ENCODE measurements at places on chromosomes 3 and 15.

- DNase-seq, result no peak
Observed at GRCh38 chr15:97933589-97933988, 26.9 kb upstream of the ARRDC4 start.

DNA sequence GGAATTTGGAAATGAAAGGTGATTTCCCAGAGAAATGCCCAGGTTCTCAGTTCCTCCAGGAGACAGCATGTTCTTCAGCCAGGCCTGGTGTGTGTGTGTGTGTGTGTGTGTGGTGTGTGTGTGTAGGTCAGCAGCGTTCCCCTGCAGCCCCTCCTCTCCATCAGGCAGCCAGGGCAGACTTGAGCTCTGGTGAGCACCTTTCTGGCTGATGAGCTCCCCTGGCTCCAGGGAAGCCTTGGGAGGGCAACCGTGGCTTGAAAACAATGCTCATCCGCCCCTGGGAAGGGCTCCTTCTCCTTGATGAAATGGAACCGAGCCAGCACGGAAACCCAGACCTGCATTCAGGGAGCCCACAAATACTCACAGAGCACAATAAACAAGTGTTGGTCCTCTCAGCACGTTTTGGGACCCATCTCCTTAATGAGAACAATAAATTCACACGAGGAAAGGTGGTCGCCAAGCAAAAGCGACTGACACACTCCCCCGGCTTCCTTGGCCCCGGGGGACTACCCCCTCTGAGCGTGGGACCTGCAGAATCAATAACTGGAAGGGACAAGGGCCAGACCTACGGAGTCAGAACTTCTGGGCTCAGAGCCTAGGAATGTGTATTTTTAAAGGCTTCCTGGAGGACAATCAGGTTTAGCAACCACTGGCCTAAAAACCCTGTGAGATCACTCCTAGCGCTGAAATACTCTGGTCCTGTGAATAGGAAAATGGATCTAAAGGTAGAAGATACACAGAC is 38.6 kb upstream of the HES1 start:
- DNase-seq, result no peak

DNA sequence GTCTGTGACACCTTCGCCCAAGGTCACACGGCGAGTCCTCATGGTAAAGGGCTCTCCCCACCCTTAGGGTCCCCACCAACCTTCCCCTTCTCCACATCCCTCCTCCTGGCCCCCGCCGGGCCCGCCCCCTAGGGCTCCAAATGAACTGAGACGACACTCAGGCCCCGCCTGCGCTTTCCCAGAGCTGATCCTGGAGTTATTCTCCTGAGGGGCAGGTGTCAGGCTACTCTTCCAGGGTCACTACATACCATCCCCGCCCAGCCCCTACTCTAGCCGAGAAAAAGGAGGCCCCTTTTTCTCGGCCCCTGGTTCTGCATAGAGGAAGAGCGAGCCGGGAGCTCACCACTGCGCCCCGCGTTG is 292 bp downstream of the USP4 start:
- DNase-seq, result no peak

- no peak for DNase-seq
Observed at GRCh38 chr3:98966862-98967546, 65.5 kb upstream of the DCBLD2 start.

GRCh38 chr15:52095597-52096262 is 16.8 kb downstream of the BCL2L10 start:
- no peak for DNase-seq

DNA sequence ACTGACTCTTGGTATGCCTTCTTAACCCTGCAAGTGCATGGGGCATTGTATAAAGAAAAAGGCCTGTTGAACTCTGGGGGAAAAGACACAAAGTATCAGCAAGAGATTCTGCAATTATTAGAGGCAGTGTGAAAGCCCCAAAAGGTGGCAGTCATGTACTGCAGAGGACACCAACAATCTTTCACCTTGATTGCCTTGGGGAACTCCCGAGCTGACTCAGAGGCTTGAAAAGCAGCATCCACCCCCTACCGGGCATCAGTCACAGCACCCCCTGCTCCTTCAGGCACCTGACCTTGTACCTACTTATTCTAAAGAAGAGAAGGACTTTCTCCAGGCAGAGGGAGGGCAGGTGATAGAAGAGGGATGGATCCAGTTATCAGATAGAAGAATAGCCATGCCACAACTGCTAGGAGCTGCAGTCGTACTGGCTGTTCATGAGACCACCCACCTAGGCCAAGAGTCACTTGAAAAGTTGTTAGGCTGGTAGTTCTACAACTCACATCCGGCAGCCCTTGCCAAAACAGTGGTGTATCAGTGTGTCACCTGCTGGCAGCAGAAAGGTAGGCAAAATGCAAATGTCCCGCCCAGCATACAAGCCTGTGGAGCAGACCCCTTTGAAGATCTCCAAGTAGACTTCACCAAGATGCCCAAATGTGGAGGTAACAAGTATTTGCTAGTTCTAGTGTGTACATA is 241.6 kb upstream of the CNTN6 start:
- DNase-seq, result no peak

DNA sequence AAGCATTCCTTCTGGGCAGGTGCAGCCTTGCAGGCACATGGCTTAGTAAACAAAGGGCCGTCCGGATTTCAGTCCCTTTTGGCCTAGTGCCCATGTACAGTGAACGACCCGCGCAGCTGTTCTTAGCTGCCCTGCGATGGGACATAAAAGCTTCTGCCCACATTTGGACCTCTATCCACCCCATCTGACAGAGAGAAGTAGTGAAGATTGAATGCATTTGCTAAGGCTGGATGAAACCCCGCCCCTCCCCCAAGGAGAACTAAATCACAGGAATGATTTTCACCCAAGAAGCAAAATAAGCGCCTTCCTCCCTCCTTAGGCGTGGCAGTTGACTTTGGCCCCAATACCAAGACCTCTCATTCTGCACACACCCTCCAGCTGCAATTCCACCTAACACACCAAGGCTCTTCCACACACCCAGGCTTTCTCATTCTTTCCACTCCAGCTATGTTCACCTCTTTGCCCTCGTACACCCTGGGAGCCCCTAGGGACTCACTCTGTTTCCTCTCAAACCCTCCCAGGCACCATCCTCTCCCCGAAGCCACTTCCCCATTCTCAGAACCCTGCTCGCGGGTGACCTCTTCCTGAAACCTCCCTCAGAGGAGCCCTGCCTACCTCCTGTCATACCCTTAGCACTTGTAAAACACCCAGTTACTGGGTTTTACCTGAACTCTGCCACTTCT is 14.1 kb upstream of the HRH1 start:
- no peak for DNase-seq

DNA sequence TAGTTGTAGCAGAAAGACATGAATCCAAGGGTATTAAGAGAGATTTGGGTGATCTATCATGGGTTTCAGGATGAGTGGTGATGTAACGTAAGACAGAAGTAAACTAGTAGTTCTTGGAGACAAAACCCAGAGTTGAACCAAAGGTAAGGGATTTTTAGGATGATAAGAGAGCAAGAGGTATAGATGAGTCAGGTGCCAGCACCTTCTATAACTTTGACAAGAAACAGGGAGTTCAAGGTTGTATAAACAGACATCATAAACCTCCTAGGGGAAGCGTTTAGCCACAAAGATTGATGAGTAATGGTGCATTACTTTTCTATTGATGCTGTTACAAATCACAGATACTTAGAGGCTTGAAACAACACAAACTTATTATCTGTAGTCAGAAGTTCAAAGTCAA is 447.3 kb upstream of the ARHGEF26 start:
- DNase-seq, result no peak

GRCh38 chr15:92393071-92393979 is at the start of gene ST8SIA2:
Gene ST8SIA2, plus strand, starts transcription at chr15:92393881. Its CDS starts 184 bp downstream, at chr15:92394065.
- no peak for DNase-seq

- peak; percentile 58 for DNase-seq
Observed at GRCh38 chr3:194046995-194047645, 88.8 kb upstream of the HES1 start.

GRCh38 chr3:89059211-89059925 is 48.1 kb upstream of the EPHA3 start:
- no peak for DNase-seq

DNA sequence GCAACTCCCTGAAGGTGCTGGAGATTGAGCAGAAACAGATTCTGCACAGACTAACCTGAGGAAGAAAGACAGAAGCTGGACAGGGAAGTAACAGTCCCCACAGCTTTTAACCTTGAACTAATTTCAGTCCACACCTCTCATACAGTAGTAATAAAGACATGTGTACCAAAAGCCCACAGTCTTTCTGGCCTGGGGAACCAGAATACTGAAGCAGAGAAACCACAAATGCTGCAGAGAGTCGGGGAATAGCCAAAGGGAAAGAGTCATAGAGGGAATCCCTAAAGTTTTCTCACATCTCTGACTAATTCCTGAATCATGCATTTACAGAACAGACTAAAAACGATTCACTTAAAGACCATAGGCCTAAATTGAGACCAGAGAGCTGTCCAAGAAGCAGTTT is 503.4 kb upstream of the NECTIN3 start:
- no peak for DNase-seq

DNA sequence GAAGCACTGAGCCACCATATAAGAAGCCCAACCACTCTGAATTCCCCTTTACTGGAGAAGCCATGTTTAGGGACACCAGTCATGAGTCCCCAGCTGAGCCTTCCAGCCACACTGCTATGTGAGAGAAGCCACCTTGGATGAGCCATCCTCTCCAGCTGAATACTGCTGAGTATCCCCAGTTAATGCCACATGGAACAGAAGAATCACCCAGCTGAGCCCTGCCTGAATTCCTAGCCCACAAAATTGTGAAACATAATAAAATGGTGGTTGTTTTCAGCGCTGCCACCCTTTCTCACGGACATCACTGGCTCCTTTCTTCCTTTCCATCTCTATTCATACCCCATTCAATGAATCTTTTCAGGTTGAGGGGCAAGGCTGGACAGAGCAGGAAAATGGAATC is 22.1 kb upstream of the LYZL4 start:
- no peak for DNase-seq

DNA sequence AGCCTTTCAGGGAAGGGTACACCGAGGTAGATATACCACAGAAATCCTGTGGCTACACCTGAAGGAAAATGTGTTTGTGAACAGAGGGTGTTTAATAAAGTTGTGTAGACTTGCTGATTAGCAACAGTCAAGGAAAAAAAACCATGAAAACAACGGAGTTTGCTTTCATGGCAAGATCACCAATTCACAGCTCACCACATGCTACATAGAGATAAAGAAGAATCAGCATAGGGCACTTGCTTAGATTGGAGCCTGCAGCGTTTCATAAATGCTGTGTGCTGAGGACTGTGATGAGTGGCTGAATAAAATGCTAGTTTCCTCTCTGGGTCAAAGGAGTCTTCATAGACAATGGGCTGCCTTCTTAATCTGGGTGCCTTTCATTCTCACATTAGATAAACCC is 257.6 kb downstream of the SLC9A9 start:
- DNase-seq, result no peak

GRCh38 chr3:65928110-65928509 is 110.6 kb downstream of the MAGI1 start:
- no peak for DNase-seq

DNA sequence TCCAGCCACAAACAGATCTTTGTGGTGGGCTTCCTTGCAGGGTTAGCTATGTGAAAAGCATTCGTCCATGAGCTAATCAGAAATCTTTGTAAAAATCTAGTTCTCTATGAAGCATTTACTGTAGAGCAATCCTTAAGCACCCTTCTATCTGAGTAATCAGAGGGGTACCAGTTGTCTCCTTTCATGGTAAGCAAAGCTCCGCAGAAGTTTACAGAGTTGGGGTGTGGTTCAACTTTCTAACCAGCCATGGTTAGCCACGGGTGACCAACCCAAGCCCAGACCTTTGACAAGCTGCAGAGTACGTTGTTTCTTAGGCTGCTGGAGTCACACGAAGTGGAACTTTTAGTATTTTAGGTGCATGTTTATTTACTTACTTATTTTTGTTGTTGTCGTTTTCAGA is 77.4 kb downstream of the FLNB start:
- DNase-seq, result no peak

DNA sequence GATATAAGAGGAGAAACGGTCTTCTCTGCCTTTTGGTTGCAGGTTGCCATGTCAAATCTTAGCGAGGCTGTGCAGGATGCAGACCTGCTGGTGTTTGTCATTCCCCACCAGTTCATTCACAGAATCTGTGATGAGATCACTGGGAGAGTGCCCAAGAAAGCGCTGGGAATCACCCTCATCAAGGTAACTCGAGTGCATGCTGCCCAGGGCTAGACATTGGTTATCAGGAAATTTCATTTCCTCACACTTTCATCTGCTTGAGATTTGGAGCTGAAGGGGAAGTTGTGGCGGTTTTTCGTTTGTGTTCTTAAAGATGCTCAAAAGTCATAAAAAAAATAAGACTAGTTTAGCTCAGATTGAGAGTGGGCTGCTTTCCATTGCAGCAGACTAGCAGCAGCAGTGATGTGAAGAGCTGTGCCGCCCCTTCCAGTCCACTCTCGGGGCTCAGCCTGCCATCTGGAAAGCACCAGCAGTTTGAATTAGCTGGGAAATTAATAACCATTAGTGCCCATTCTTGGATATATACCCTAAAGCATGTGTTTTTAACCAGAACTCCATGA is 32.2 kb downstream of the GPD1L start:
- no peak for DNase-seq

DNA sequence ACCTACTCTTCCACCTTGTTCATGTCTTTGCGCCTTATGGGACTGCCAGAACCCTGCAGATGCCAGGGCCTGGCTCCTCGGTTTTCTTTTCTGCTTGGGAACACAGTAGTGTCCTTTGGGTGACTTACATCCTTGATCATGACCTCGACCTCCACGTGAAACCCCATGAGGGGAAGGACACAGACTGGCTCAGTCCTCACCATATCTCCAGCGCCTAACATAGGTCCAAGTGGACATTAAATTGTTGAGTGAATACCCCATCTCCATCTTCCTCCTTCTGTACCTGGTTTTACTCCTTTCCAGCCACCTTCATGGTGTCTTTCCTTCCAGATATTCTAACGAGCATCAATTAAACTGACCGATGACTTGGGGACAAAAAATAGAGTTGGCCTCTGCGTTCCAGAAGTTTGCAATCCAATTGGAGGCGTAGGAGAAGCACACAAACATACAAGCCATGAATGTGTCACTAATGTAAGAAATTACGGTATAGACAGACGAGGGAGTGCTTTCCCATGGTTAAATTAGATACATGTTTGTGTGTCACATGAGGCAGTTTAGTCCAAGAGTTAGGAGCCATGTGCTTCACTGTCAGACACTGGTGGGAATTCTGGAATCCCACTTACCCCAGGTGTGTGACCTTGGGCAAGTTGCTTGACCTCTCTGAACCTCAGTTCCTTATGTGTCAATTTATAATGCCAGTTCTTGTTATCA is 907 bp upstream of the HERC1 start:
- no peak for DNase-seq

- no peak for DNase-seq
Observed at GRCh38 chr3:100796556-100796955, 87.3 kb downstream of the TFG start.

DNA sequence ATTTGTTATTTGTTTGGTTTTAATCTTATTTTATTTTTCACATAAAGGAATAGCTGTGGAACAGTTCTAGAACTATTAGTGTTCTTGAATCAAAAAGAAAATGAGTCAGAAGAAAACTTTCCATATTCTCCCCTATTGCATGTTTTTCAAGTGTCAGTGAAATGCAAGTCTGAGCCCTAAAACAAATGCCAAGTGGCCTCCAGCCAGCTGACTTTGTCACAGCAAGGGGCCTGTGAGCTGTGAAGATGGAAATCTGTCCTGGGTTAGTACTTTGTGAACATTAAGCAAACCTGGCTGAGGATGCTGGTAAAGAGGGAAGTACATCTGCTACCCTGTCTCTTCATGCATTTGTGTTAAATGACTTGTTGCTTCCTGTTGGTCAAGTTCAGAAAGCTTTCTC is 14.2 kb downstream of the LRRC49 start:
- no peak for DNase-seq

- no peak for DNase-seq
Observed at GRCh38 chr3:7388026-7388425, 527.1 kb downstream of the GRM7 start.

Data from putamen (tissue), 1 donor.